ENCODE measurements at places on chromosomes 5 and 9. TPM values are rescaled to one million over a fixed set of nuclear protein-coding genes. Genes with fewer than 3 reads are reported as not detected.

CNTNAP3B gene
- total RNA-seq, result 0.88 TPM

ENTPD2 gene
- not detected for total RNA-seq

LSM11 gene
- 3.0 TPM for total RNA-seq

GRCh38 chr9:115106642-115107041 lies 11.3 kb downstream of the TNC start:
- DNase-seq, result no peak

- no peak for DNase-seq
Measured at GRCh38 chr5:80150731-80151130, 105.1 kb downstream of the SERINC5 start.

DNA sequence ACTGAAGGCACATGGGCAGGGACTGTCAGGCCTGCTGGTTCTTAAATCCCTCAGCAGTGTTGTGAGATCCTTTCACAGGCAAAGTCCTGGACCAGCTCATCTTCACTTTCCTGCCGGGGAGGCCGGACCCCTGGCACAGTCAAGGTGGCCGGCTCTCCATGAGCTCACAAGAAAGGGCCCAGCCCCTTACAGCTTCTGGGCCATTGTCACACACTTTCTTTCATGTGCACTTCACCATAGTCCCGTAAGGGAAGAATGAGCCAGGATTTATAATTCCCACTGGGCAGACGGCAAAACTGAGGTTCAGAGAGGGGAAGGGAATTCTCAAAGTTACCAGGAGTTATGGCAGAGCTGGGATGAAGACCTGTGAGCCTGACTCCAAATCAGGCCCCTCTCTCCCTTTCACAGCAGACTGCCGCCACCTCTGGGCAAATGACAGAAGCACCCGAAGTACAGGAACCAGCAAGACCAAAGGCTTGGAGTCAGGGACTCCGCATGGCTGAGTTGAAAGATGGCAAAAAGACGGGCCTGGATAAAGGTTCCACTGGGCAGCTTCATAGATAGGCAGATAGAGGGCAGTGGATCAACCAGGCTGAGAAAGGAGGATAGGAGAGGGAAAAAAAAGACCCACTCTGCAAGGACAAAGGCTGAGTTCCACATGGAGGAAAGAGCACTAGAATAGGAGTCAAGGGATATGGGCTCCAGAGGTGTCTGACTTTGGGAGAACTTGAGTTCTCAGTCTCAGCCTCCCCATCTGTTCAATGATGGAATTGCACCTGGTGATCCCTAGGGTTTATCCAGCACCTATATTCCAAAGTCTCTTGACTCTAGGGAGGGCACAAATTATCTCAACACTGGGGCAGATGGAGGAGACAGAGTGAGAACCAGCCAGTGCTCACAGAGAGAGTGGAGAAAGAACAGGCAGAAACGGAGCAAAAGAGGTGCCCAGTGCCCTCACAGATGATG lies 128.7 kb downstream of the PAX5 start:
- DNase-seq, result no peak

GRCh38 chr5:160036243-160036642 lies 27.3 kb downstream of the TTC1 start:
- no peak for DNase-seq

GRCh38 chr5:50476549-50476948 lies 35.5 kb upstream of the EMB start:
- DNase-seq, result no peak
